NCI-H1417 (cell line): ENCODE measurements at places on chromosomes 16 and 17.

DNA sequence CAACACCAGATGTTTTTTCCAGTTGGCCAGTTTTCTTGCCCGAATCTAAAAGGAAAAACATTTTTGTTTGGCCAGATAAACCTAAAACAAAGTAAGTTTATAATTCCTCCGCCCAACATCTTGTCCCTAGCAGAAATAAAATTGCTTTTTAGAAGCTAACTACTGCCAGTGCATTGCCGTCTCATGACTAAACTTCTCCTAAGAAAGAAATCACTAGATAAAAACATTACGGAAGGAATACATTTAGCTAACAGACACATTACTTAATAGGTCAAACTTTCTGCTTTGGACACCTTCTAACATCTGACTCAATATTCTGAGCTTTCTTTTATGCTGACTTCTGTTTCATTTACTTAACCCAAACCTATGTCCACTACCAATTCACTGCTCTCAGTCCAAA, 36.2 kb downstream of the FBXL20 start:
- no peak for DNase-seq

DNA sequence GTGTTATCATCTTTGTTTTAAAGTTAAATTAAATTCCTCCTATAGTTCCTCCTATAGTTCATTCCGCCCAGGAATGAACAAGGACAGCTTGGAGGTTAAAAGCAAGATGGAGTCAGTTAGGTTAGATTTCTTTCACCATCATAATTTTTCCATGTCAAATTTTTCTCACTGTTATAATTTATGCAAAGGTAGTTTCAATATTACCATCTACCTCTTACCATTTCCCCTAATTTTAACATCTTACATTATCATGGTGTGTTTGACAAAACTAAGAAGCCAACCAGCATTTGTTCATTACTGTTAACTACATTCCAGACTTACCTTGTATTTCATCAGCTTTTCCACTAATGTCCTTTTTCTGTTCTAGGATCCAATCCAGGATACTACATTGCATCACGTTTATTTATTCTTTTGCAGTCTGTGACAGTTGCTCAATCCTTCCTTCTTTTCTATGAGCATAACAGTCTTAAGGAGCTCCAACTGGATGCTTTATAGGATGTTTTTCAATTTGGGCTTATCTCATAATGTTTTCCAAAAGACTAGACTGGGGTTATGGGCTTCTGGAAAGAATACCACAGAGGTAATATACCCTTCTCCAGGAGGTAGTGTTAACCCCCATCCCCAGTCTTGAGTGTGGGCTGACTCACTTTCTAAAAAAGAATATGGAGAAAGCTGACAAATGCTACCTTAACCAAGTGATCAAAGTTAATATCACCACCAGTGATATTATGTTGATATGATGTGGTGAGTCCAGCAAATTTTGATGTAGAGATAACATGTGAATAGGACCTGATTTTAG, 158.5 kb downstream of the PPM1E start:
- DNase-seq: no peak

GRCh38 chr16:49462989-49463371, 89.4 kb downstream of the C16orf78 start:
- DNase-seq: peak; percentile 92

DNA sequence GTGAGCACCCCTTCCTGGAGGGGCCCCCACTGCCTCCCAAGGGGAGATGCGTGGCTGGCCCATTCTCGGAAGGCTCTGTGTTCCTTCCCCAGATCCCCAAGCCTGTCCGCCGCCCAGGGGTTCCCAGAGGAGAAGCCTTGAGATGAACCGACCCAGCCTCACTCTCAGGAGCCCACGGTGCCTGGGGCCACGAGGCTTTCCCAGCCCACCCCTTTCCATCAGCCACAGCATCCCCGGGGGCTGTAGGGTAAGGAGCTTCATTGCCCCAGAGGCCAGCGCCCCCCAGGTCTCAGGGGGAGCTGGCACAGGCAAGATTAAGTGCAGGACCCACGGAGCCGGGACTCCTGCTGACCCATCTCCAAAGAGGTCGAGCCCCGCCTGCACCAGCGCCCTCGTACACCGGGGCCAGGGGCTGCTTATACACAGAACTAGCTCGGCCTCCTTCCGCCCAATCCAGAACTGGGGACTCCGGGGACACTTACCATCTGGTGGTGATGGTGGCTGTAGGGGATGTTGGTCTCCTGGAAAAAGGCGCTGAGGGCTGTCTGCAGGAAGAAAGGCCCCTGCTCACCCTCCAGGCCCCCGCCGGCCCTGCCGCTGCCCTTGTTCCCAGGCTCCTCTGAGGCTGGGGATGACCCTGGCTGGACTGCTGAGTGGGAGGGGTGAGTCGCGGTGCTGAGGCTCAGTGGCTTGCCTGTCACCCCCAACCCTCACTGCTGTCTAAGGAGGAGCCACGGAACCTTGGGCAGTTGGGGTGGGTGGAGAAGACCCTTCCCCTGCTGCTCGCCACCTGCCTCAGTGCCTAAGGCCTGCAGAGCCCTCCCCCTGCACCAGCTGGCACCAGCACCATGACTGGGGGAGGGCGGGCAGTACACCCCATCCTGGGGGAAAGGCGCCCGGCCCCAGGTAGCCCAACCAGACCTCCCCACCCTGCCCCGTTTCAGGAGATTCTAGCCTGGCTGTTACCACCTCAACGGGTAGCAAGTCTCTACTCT, 4.4 kb downstream of the UBALD1 start:
- DNase-seq: no peak

DNA sequence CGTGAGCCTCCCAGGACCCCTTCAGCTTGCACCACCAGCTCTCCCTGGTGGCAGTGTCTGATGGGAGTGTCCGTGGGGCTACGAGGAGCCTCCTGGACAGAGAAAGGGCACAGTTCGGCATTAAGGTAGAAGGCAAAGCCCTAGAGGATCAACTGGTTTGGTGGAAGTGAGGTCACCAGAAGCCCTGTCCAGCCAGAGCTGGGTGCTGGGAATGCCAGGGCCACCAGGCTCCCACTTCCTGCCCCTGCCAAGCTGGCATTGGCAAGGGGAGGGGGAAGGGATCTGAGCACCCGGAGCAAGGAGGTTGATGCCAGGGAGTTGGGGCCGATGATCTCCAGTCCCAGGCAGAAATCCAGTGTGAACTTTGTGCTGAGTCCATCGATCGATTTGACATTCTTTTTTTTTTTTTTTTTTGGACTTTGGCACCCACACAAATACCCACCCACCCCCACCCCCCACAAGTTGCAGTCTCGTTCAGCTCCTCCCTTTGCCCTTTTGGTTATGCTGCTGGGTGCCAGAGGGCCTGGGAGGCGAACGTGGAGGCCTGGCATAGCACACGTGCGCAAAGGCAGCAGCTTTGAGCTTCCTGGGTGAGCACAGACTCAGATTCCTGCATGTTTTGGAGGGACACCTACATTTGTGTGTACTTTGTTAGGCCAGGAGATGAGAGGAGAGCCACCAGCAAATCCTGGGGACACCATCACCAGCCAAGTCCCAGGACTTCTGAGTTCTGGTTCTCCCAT, 2.1 kb downstream of the NHERF1 start:
- no peak for DNase-seq

DNA sequence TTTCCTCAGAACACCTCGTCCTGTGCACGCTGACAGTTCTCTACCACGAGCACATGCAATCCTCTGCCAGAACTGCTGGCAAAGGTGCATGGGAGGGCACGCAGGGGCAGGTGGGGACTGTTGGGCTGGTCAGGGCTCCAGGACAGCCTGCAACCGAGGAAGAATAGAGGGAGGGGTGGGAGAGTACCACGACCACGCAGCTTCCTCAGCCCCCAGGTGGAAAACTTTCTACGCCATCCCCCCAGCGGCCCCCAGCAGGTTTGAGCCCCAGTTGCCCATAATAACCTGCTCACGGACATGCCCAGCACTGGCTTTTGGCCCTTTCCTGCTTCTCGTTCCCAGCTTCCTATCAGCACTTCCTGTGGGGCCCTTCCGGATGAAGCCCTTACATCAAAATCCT, 199.3 kb downstream of the C16orf95 start:
- no peak for DNase-seq

DNA sequence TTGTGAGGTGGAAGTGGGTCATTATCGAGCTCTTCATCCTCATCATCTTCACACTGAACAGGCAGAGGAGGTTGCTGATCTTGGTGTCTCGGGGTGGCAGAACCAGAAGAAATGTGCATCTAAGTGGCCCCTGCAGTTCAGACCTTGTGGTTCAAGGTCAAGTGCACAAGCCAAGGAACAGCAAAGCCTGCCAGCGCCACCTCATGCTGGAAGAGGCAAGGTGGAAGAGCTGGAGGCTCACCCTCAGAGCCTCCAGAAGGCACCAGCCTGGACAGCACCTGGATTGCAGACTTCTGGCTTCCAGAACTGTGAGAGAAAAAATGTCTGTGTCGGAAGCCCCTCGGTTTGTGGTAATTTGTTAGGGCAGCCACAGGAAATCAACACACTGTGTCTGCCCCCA, 32.7 kb downstream of the IFT140 start:
- DNase-seq: no peak

GRCh38 chr17:15783461-15783860, 51.4 kb downstream of the TBC1D26 start:
- DNase-seq: no peak

DNA sequence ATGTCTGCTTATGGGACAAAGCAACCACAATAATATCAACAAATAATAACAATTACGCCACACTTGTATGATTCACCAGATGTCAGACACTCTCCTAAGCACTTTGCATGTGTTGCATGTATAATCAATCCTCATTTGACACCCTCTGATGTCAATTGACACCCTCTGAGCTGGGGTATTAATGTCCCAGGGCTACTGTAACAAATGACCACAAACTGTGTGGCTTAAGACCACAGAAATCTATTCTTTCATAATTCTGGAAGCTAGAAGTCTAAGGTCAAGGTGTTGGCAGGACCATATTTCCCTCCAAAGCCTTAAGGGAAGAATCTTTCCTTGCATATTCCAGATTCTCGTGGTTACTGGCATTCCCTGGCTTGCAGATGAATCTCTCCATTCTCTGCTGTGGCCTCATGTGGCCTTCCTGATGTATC, 112.7 kb downstream of the NPIPB5 start:
- no peak for DNase-seq

DNA sequence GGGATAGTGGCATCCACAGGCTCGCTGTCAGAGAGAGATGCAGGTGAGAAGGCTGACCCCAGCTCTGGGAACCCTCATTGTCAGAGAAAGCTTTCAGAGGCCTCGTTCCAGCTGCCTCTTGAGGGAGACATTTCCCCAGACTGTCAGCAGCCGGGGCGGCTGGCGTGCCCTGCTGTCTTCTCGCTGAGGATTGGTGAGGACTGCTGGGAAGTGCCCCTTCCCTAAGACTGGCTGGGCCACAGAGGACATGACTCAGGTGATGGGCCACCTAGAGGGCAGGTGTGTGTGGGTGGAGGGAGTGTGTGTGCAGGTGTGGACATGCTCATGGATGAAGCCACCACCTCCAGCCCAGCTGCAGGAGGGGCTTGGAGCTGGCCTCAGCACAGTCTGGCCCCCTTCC, 25.3 kb downstream of the SPACA3 start:
- DNase-seq: no peak

GRCh38 chr16:21613361-21613760, 14.0 kb downstream of the METTL9 start:
- no peak for DNase-seq

- DNase-seq: no peak
Measured at GRCh38 chr16:62869837-62870236, 833.6 kb upstream of the CDH8 start.

GRCh38 chr17:46783031-46783593, 35.4 kb downstream of the WNT3 start:
- peak; percentile 34 for DNase-seq

DNA sequence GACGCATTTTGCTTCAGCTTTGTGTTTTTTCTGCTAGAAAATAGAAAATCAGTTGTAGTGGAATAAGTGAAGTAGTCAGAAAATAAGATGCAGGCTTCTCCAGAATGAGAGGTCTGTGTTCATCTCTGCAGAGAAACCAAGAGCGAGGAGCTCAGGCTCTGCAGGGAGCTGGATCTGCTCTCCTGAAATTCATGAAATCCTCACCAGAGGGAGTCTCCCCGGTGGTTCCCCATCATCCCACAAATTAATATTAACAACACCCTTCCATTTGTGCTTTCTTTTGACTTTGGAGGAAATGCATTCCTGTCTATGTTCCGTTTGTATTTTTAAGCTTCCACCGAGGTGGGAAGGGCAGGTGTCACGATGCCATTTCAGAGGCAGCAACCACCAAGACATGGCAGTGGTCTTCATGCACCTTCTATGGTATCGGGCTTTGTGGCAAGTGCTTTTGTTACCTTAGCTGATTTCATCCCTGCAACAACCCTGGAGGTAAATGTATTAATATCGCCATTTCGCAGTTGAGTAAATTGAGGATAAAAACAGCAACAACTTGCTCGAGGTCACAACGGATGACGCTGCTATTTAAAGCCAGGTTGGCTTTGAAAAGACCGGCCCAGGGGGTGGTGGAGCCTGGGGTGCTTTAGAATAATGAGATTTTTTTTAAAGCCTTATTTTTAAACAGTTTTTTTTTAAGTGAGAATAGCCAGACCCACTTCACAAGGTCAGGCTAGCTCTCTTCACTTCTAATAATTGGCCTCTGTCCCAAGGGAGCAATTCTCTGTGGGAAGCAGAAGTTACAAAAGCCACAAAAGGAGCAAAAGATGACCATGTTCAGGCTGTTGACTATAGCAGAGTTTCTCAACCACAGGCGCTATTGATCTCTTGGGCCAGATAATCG, 367.6 kb upstream of the ERCC4 start:
- no peak for DNase-seq
